ENCODE measurements at places on chromosomes 4 and X.

- DNase-seq: no peak
These were observed 103.6 kb downstream of the ENOX2 start for GRCh38 chrX:130799393-130799792.

- DNase-seq: no peak
These were observed 44.1 kb upstream of the SEC24B start for GRCh38 chr4:109389369-109390114.

DNA sequence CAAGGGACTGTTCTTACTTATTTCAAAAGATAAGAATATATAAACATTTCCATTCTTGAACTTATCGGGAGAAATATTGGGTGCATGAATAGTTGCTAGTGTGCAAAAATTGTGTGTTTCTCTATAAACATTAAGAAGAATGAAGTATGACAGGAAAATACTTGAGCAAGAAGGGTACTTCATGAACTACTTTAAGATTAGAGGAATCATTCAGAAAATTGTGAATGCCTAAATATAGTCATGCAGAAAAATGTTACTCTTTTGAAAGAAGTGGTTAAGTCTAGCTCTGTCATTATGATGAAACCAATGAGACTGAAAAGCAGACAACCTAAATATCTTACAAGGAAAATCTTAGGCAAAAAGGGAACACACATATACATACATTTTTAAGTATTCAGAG, 207.8 kb upstream of the PCDH18 start:
- no peak for DNase-seq

DNA sequence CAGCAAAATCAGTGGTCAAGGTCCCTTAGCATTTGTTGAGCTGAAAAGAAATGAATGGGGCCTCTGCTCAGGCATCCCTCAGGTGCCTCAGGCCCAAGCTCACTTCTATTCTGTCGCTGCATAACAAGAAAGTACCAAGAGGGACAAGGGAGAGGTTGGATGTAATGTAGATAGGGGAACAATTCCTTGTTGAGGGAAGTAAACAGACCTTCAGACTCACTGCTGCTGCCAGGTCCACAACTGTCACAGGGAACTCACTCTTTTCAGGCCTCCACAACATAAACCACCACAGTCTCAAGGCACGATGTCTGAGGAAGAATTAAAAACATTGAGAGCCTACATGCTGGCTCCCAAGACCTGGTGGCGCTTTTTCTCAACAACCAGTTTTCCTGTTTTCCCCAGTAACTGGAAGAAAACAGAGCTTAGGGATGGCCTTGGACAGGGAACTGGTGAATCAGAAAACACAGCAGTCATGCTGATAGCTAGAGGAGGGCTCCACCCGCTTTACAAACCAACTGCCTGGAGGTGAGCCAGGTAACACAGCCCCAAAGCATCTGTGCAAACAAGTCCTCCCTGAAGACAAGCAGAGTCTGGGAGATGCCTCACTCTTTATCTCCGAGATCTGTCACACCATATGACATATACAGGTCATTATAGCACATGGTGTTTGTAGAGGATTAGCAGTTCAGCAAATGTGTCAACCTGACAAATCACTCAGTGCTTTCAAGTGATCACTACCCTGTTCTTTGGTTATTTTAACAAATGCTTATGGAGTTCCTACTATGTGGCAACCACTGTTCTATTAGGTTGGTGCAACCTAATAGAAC, 14.3 kb upstream of the AWAT1 start:
- DNase-seq: peak; percentile 79

- DNase-seq: no peak
These were observed 35.8 kb downstream of the SLC10A7 start for GRCh38 chr4:146485968-146486367.

GRCh38 chr4:152690706-152691651, 11.2 kb upstream of the TMEM154 start:
- DNase-seq: no peak

DNA sequence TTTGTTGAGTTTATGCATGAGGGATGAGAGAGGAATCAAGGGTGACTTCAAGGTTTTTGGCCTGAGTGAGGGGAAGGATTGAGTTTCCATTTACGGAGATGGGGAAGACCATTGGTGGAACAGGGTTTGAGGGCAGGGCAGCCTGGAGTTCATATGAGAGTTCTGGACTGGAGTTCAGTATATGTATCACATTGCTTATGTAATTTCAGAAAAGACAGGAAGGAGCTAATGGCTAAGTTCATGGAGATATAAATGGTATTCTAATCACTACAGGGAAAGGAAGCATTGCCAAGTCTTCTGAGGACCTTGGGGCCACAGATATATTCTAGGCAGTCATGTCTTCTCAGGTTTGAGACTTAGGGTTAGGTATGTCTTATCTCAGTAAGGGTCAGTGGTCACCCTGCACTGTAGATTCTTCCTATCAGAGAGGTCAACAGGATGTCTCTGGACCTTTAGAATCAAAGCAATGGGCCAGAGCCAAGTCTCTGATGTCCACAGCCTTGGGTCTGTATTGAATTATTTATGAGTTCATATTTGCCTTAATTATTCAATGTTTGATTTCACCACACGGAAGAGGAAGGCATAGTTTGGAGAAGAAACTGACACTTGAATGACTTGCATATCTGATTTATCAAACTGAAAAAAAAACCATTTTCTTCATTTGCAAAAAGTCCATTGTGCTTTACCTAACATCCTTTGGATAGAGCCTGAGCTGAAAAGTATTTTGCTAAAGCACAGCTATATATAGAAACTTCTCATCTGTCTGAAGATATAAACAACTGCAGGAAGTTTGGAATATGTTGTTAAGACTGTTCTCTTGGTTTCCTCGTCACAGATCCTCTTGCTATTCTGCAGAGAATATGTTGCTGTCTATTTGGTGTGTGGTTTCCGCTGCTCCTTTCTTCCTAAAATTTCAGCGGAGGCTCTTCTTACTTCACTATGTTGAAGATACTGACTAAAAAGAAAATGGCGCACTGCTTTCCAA, 139.5 kb downstream of the PDGFRA start:
- peak; percentile 27 for DNase-seq

- no peak for DNase-seq
These were observed 7.1 kb upstream of the SCRG1 start for GRCh38 chr4:173405840-173406606.

DNA sequence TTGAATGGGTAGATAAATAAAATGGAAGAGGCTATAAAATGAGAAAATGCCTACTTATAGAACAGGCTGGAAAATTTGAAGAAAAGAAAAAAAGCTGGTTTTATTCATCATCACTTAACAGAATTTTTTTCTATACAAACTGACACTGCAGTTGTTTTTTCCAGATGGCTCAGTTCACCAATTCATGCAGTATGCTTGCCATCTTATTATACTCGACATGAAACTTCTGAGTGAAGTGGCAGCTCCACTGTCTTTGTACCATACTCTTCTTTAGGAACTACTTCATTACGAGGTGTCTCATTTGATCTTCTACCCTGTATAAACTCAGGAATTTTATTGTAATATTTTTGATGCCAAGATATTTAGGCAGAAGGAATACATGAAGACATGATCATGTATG, 153.0 kb downstream of the KDM6A start:
- no peak for DNase-seq

GRCh38 chr4:40848251-40848650, 98.5 kb downstream of the NSUN7 start:
- DNase-seq: no peak
